ENCODE measurements at places on chromosomes 1 and 21. TPM values are rescaled to one million over a fixed set of nuclear protein-coding genes. Genes with fewer than 3 reads are reported as not detected.

S100A3 gene
- polyA plus RNA-seq, result 1.6 TPM

DNA sequence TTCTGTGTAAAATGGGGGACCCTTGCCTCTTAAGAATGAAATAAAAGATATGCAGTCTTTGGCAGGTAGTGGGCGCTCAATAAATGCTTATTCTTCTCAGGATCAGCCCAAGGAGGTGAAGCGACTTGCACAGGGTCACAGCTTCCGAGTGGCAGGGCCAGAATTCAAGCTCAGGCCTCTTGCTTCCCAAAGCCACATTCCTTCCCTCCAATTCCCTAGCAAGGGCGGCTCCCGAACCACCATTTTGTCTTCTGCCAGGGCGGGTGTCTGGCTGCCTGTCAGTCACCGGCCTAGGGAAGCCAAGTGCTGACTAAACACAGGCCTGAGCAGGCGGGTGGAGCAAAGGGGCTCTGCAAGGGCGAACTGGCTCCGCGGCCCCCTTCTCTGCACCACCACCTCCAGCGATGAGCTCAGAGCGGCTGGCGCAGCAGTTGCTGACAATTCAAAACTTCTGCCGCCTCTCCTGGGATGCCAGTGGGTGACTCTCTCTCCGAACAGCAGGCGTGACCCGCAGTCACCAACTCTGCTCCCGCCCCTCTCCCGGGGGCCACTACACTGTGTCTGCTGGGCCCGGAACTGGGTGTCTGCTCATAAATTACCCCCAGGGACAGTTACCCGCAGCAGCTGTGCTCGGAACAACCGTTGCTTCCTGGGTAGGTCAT, 10.8 kb downstream of the GPR3 start:
- H3K4me3 ChIP-seq, result peak overlapping the region; percentile 10
- peak; percentile 81 for DNase-seq
- H3K27ac ChIP-seq, result peak overlapping the region; percentile 85
- peaks cover 74% of the 10 kb centered on the region for H3K4me1 ChIP-seq
- no peaks in the 10 kb centered on the region for H3K36me3 ChIP-seq
- H3K27me3 ChIP-seq, result no peaks in the 10 kb centered on the region

- no peaks in the 10 kb centered on the region for H3K27me3 ChIP-seq
- H3K4me1 ChIP-seq, result peaks cover 15% of the 10 kb centered on the region
- H3K27ac ChIP-seq, result peak overlapping the region; percentile 95
- no peak for DNase-seq
- H3K4me3 ChIP-seq, result peak overlapping the region; percentile 100
- H3K36me3 ChIP-seq, result peaks cover 42% of the 10 kb centered on the region
Observed at GRCh38 chr1:36463463-36463802, 751 bp downstream of the MRPS15 start.

DCST2 gene
- polyA plus RNA-seq, result 0.65 TPM

ELK4 gene
- polyA plus RNA-seq, result 5.0 TPM

RSRP1 gene
- polyA plus RNA-seq, result 19.3 TPM

DNA sequence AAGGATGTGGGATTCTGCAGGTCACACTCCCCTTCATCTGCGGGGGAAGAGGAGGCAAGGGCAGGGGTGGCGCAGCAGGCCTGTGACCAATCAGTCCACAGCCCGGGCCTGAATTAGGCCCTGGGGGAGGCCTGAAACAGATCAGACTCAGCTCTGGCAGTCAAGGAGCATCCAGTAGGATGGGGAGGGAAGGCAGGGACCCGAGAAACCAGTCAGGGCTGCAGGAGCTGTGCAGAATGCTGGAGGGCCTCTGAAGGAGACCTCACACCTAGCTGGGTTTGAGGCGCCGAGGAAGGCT, 12.7 kb downstream of the TNNT2 start:
- H3K27ac ChIP-seq, result peak overlapping the region; percentile 48
- H3K4me1 ChIP-seq, result peaks cover 36% of the 10 kb centered on the region
- H3K36me3 ChIP-seq, result peaks cover 8% of the 10 kb centered on the region
- no peak overlapping the region for H3K4me3 ChIP-seq

- H3K4me3 ChIP-seq, result no peak overlapping the region
- no peaks in the 10 kb centered on the region for H3K4me1 ChIP-seq
- no peaks in the 10 kb centered on the region for H3K27me3 ChIP-seq
- no peak for DNase-seq
- H3K27ac ChIP-seq, result no peak overlapping the region
- no peaks in the 10 kb centered on the region for H3K36me3 ChIP-seq
Observed at GRCh38 chr1:84031802-84032327, 32.9 kb upstream of the TTLL7 start.

UBL4B gene
- 0.11 TPM for polyA plus RNA-seq

GRCh38 chr1:188670837-188671236, 1806.8 kb downstream of the BRINP3 start:
- H3K36me3 ChIP-seq, result no peaks in the 10 kb centered on the region
- DNase-seq, result no peak
- H3K4me3 ChIP-seq, result no peak overlapping the region
- H3K4me1 ChIP-seq, result no peaks in the 10 kb centered on the region
- H3K27ac ChIP-seq, result no peak overlapping the region

OR6K3 gene
- not detected for polyA plus RNA-seq

DNA sequence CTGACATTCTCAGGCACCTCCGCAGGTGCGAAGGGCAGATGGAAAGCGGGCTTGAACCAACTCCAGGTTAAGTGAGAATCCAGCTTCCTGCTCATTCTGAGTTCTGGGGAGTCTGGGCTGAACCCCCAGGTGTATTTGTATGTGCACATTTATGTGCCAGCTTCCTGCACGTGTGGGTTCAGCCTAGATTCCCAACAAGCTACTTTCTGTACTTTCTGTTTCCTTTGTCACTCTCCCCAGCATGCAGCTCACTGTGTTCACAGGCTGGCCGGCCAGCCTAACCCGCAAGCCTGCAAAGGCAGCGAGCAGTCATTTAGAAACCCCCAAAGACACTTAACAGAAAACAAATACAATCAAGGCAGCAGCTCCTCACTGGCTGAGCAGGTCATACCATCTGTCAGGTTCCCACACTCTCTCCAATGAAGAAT, 1.3 kb upstream of the IL19 start:
- no peak overlapping the region for H3K27ac ChIP-seq
- H3K4me3 ChIP-seq, result no peak overlapping the region
- H3K36me3 ChIP-seq, result no peaks in the 10 kb centered on the region
- peaks cover 90% of the 10 kb centered on the region for H3K4me1 ChIP-seq
- H3K27me3 ChIP-seq, result no peaks in the 10 kb centered on the region

GRCh38 chr1:26721669-26722355, 26.0 kb downstream of the ARID1A start:
- H3K27me3 ChIP-seq, result no peaks in the 10 kb centered on the region
- DNase-seq, result no peak
- no peak overlapping the region for H3K4me3 ChIP-seq
- H3K27ac ChIP-seq, result peak overlapping the region; percentile 4
- peaks cover 66% of the 10 kb centered on the region for H3K4me1 ChIP-seq

DNA sequence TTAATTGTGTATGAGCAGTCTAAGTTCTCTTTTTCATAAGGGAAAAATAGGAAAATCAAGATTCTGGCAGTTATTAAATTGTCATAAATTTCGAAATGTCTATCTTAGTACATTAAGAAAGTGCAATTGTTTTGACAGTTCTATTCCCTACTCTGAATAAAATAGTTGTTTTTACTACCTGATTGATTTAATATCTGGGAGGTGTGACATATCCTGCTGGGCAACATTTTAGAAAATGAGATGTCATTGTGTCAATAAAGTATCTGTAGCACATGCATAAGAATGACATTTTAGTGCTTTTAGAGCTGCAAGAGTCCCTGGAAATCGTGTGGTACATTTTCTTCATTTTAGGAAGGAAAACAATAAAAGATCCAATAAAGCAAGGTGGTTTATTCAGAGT, 139.2 kb upstream of the COL11A1 start:
- no peaks in the 10 kb centered on the region for H3K27me3 ChIP-seq
- H3K4me1 ChIP-seq, result no peaks in the 10 kb centered on the region
- no peak overlapping the region for H3K27ac ChIP-seq
- no peak for DNase-seq

CHI3L1 gene
- polyA plus RNA-seq, result 5.5 TPM

C8A gene
- polyA plus RNA-seq, result not detected

GRCh38 chr21:34536311-34536710, 24.3 kb upstream of the KCNE1 start:
- H3K4me1 ChIP-seq, result peaks cover 20% of the 10 kb centered on the region
- no peak overlapping the region for H3K4me3 ChIP-seq
- no peak for DNase-seq

PGBD5 gene
- 2.0 TPM for polyA plus RNA-seq

DNA sequence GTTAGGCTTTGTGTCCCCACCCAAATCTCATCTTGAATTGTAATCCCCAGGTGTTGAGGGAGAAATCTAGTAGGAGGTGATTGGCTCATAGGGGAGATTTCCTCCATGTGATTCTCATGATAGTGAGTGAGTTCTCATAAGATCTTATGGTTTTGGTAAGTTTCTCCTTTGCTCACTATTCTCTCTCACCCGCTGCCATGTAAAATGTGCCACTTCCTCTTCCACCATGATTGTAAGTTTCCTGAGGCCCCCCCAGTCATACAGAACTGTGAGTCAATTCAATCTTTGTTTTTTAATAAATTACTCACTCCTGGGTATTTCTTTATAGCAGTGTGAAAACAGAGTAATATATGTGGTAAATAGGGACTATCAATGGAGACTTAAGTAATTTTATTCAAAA, 434.5 kb upstream of the OLFM3 start:
- no peaks in the 10 kb centered on the region for H3K27me3 ChIP-seq
- H3K27ac ChIP-seq, result no peak overlapping the region
- DNase-seq, result no peak
- no peaks in the 10 kb centered on the region for H3K36me3 ChIP-seq
- no peaks in the 10 kb centered on the region for H3K4me1 ChIP-seq
- H3K4me3 ChIP-seq, result no peak overlapping the region

DNA sequence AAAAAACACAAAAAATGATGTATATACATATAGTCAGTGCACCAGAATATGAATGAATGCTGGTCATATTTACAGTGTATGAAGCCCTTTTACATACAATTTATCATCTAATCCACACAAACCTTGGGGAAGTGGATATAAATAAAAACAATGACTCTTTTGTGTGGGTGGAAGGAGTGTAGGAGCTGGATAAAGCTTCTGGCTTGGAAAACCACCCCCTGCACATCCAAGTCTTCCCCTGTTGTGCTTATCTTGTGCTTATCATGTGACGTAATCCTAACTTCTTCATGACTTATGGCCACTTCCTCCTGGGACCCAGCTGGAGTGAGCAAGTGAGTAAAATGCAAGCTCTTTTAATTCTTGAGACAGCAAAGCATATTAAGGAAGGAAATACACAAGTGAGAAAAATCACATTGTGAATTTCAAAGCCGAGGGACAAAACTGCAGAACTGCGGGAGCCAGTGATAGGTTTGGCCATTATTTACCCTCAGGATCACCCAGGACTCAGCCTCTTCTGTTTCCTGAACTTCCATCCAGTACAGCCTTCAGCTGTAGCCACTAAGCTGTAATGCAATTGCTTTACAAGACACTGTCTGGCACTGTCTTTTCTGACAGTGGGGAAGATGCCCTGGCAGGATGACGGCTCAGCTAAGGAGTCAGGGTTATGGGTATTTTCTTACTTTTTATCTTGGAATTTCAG, 104.0 kb upstream of the PPM1J start:
- no peak overlapping the region for H3K4me3 ChIP-seq
- no peaks in the 10 kb centered on the region for H3K36me3 ChIP-seq
- peak; percentile 27 for DNase-seq
- peak overlapping the region; percentile 18 for H3K27ac ChIP-seq

SLAMF9 gene
- polyA plus RNA-seq, result 0.24 TPM

DNA sequence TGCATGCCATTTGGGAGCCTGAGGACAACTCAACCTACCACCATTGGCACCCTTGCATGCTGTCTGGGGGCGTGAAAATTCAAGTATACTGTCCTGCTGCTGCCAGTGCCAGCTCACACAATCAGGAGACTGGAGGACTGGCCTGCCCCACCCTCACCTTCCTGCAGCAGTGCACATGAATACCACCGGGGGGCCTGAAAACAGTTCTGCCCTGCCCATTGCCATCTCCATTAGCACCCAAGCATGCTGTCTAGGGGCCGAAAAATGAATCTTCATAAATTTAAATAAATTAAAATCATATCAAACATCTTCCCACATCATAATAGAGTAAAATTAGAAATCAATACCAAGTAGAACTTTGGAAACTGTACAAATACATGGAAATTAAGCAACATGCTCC, 322.1 kb upstream of the TMPRSS15 start:
- no peaks in the 10 kb centered on the region for H3K4me1 ChIP-seq
- no peak overlapping the region for H3K27ac ChIP-seq
- no peaks in the 10 kb centered on the region for H3K27me3 ChIP-seq
- no peak for DNase-seq

DNA sequence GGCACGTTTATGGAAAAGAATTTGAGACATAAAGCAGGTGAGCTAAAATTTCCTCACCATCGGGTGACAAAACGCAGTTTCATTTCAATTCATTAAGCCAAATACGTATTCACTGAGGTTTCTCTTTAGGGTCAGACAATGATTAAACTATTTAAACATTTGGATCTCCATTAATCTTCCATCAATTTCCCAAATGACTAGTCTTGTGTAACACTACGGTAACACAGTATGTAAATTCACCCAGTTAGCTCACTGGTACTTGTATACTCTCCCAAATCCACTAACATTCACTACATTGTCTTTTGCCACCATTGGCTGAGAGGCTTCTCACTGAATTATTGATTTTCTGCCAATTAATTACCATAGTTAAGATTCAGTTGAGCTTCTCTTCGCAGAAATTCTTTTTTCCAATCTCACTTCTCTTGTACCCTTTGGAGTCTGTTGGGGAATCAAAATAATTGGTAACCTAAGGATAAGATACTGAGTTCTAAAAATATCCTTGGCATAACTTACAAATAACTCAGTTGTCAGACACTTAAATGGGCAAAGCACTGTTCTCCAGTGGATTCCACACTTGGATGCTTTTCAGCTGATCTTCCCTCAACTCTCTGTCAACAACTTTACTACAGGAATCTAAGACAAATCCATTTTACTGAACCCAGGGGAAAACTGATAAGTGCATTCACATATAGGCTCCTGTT, 40.7 kb downstream of the SIPA1L2 start:
- no peaks in the 10 kb centered on the region for H3K27me3 ChIP-seq
- no peak overlapping the region for H3K4me3 ChIP-seq
- H3K36me3 ChIP-seq, result no peaks in the 10 kb centered on the region
- peaks cover 80% of the 10 kb centered on the region for H3K4me1 ChIP-seq
- no peak for DNase-seq
- H3K27ac ChIP-seq, result peak overlapping the region; percentile 71

GRCh38 chr21:28455253-28455600, 537.5 kb downstream of the LTN1 start:
- no peak overlapping the region for H3K27ac ChIP-seq
- no peaks in the 10 kb centered on the region for H3K36me3 ChIP-seq
- no peak overlapping the region for H3K4me3 ChIP-seq
- no peak for DNase-seq

All from heart left ventricle (tissue), 16 donors.